Transverse colon (tissue), 4 donors: ENCODE measurements at places on chromosomes 11 and 22. TPM values are rescaled to one million over a fixed set of nuclear protein-coding genes. Genes with fewer than 3 reads are reported as not detected.

TSSK2 gene
- not detected for total RNA-seq

CABP4 gene
- total RNA-seq: not detected

HTR3B gene
- total RNA-seq: not detected

MAJIN gene
- total RNA-seq: not detected

USP2 gene
- 26.6 TPM for total RNA-seq

- no peak overlapping the region for H3K4me3 ChIP-seq
- no peak for DNase-seq
- H3K27me3 ChIP-seq: no peaks in the 10 kb centered on the region
- no peak overlapping the region for H3K27ac ChIP-seq
- no peaks in the 10 kb centered on the region for H3K4me1 ChIP-seq
Observed at GRCh38 chr11:110968348-110969062, 256.3 kb upstream of the ARHGAP20 start.

DNA sequence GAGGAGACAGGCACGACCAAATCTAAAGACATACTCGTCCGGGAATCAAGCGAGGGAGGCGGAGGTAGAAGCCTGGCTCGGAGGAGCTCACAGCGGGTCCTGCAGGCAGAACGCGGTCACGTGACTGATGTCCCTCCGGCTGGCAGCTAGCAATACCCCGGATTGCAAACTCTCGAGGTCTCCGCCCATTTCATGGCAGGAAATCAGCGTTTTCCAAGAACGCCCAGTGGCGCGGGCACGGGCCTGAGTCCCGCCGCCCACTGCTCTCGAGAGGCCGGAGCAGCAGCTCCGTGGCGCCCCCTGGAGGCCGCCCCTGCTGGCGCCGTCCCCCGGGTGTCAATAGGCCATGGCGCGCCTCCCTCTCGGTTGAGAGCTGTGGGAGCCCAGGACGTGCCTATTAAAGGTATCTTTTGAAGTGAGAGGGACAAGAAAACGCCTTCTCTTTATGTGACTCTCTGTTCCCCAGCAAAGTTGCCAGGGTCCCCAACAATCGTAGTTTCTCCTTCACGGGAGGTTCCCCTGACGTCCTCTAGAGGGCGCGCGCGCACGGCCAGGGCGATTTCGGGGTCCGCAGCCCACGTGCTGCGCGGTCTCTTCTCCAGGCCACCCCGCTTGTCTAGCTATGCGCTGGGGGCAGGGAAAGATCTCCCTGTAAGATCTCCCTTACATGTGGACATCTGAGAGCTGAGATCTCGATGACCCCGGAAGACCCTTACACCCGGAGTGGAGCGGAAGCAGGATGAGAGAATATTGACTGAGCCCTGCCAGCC lies 37.3 kb upstream of the RBFOX2 start:
- peak; percentile 87 for DNase-seq
- H3K27me3 ChIP-seq: no peaks in the 10 kb centered on the region
- peak overlapping the region; percentile 41 for H3K4me3 ChIP-seq
- no peaks in the 10 kb centered on the region for H3K36me3 ChIP-seq

DNA sequence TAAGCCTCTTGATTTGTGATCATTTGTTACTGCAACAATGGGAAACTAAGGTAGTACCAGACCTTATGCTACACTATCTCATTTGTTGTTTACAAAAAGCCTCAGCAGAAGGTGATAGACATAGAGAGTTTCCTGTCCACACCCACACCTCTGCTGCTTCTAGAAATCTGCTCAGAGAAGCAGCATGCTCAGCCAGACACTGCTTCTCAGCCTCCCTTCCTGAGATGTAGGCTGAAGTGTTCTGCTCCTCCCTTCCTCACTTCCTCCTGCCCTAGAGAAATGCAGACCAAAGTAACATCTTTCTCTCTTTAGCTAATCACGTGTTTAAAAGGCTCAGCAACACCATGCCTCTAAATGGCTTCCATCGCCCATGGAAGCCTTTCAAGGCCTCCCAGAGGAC lies 88.4 kb downstream of the SLC1A2 start:
- DNase-seq: no peak
- no peaks in the 10 kb centered on the region for H3K27me3 ChIP-seq
- H3K4me3 ChIP-seq: no peak overlapping the region
- no peaks in the 10 kb centered on the region for H3K4me1 ChIP-seq

DNA sequence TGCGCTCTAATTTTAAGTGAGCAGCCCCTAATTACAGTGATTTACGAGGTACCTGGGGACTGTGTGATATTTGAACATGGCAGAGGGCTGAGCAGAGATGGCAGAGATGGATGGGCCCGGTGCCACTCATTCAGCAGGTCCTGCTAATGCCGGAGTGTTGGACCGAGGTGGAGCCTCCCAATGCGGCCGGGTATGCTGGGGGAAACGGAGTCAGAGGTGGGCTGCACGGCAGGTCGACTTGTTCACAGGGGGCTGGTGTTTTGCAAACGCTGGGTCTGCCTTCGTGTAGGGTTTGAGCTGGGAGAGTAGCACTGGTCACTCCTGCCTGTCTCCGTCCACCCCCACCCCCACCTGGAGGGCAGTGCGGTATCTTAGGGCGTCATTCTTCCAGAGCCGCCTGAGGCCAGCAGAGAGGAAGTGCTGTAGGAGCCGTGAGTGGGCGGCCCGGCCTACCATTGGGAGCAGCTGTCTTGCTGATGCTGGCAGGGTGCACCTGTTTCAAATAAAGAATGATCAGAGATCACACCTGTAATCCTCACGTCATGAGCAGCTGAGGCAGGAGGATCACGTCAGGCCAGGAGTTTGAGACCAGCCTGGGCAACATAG lies 122.6 kb downstream of the IGLL1 start:
- no peak overlapping the region for H3K4me3 ChIP-seq
- no peaks in the 10 kb centered on the region for H3K4me1 ChIP-seq
- H3K27me3 ChIP-seq: peaks cover 8% of the 10 kb centered on the region

DNA sequence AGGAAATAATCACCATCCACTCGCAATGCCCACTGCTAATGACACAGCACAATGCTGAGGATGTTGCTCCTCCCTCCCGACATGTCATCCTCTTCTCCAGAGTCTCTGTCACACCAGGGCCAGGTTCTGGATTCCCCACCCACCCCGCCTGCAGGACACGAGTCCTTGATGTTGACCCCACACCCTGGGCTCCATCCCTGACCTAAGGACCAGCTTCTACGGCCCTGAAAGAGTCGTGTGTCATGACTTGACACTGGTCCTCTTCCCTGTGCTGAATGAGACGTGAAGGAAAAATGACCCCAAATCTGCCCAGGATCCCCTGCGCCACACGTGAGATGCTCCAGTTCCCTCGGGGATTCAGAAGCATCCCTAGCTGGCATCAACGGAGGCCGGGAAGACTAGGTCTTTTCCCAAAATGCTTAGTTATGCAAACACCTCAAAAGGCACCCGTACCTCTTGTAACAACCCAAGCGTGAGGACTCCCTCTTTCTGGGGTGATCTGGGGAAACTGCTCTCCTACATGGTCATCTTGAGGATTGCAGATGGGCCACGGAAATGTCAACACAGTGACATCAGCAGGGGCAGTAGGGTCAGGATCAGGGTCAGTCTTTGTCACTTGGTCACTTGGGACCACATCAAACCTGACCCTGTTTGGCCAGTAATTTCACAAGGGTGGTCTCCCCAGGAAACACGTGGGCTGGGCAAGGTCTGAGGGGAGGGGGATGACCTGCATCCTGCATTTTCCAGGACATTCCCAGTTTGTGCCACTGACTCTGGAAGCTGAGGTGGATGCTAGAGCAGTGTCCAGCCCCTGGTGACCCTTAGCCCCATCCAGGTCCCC lies 42.0 kb downstream of the IGLL5 start:
- peak overlapping the region; percentile 41 for H3K27ac ChIP-seq
- no peak overlapping the region for H3K4me3 ChIP-seq
- H3K27me3 ChIP-seq: no peaks in the 10 kb centered on the region
- no peak for DNase-seq

GRCh38 chr11:126585774-126586491 lies 230.4 kb downstream of the ST3GAL4 start:
- H3K4me3 ChIP-seq: no peak overlapping the region
- no peaks in the 10 kb centered on the region for H3K36me3 ChIP-seq
- H3K27me3 ChIP-seq: peaks cover 16% of the 10 kb centered on the region
- H3K27ac ChIP-seq: no peak overlapping the region
- DNase-seq: peak; percentile 22
- H3K4me1 ChIP-seq: no peaks in the 10 kb centered on the region

- H3K4me3 ChIP-seq: no peak overlapping the region
- H3K27me3 ChIP-seq: no peaks in the 10 kb centered on the region
- DNase-seq: no peak
- no peaks in the 10 kb centered on the region for H3K36me3 ChIP-seq
- no peak overlapping the region for H3K27ac ChIP-seq
- no peaks in the 10 kb centered on the region for H3K4me1 ChIP-seq
Observed at GRCh38 chr11:19474211-19474610, 233.5 kb upstream of the E2F8 start.

- H3K27ac ChIP-seq: no peak overlapping the region
- no peak overlapping the region for H3K4me3 ChIP-seq
- H3K4me1 ChIP-seq: peaks cover 18% of the 10 kb centered on the region
- H3K27me3 ChIP-seq: no peaks in the 10 kb centered on the region
- no peaks in the 10 kb centered on the region for H3K36me3 ChIP-seq
Observed at GRCh38 chr22:38035530-38035885, 21.7 kb upstream of the PICK1 start.

- H3K4me3 ChIP-seq: no peak overlapping the region
- no peaks in the 10 kb centered on the region for H3K36me3 ChIP-seq
- no peaks in the 10 kb centered on the region for H3K27me3 ChIP-seq
- no peak overlapping the region for H3K27ac ChIP-seq
- no peaks in the 10 kb centered on the region for H3K4me1 ChIP-seq
Observed at GRCh38 chr11:116517077-116517476, 255.7 kb downstream of the BUD13 start.

GRCh38 chr22:47191671-47192650 lies 429.5 kb downstream of the TBC1D22A start:
- no peak overlapping the region for H3K27ac ChIP-seq
- no peaks in the 10 kb centered on the region for H3K27me3 ChIP-seq
- H3K36me3 ChIP-seq: no peaks in the 10 kb centered on the region
- H3K4me1 ChIP-seq: peaks cover 5% of the 10 kb centered on the region
- DNase-seq: peak; percentile 33
- H3K4me3 ChIP-seq: no peak overlapping the region

- H3K36me3 ChIP-seq: no peaks in the 10 kb centered on the region
- no peak overlapping the region for H3K27ac ChIP-seq
- no peaks in the 10 kb centered on the region for H3K4me1 ChIP-seq
- no peak for DNase-seq
Observed at GRCh38 chr11:112734207-112734606, 227.0 kb upstream of the NCAM1 start.

GRCh38 chr22:49382451-49382735 lies 445.3 kb downstream of the BRD1 start:
- H3K4me1 ChIP-seq: no peaks in the 10 kb centered on the region
- H3K4me3 ChIP-seq: no peak overlapping the region
- no peak for DNase-seq
- H3K27me3 ChIP-seq: peaks cover 4% of the 10 kb centered on the region
- H3K27ac ChIP-seq: no peak overlapping the region
- no peaks in the 10 kb centered on the region for H3K36me3 ChIP-seq

- no peak overlapping the region for H3K27ac ChIP-seq
- no peaks in the 10 kb centered on the region for H3K27me3 ChIP-seq
- peak; percentile 22 for DNase-seq
Observed at GRCh38 chr22:33519071-33519973, 401.0 kb downstream of the LARGE1 start.

GRCh38 chr11:79702303-79702702 lies 261.5 kb upstream of the TENM4 start:
- H3K27ac ChIP-seq: no peak overlapping the region
- H3K4me1 ChIP-seq: no peaks in the 10 kb centered on the region
- H3K36me3 ChIP-seq: no peaks in the 10 kb centered on the region
- DNase-seq: no peak

DNA sequence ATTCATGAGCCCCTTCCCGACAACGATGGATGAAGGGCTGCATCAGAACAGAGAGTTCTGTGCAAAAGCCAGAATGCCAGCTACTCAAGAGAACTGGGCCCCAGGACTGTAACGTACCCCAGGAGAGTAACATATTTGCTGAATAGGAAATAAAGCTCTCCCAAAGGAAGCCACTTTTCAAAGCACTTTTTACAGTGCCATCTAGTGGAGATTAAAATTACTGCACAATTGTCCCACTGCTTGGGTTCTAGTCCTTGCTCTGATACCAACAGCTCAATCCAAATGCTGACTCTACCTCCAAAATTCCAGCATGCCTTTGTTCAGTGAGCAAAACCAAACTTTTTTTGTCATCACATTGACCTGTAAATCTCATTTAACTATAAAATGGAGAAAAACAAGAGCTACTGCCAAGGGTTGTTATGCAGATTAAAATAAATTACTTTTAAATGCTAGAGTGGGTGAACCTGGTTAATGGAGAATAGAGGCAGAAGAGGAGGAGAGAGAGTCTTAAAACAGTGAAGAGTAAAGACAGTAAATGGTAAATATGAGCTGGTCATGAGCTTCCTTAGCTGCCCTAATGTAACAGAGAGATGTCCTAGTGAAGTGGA lies 87.6 kb upstream of the FSHB start:
- H3K4me1 ChIP-seq: no peaks in the 10 kb centered on the region
- no peak for DNase-seq
- no peaks in the 10 kb centered on the region for H3K36me3 ChIP-seq
- H3K27ac ChIP-seq: no peak overlapping the region

DNA sequence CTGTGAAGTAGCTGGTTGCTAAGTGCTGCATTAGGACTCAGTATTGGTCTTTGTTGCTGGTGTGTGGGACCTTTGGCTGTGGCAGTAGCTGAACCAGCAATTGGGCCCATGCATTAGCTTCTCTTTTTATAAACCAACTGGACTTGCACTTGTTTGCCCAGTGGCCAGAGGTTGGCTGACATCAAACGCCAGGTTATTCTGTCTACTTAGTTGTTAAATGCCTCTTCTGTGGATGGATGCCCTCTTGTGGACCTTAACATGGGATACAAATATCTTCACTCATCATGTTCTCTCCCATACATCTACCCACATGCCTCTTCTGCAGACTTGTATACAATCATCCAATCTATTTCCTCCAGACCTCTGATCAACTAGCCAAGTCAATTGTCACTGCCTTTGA lies 26.4 kb upstream of the ARHGAP20 start:
- H3K27ac ChIP-seq: no peak overlapping the region
- H3K4me1 ChIP-seq: peaks cover 19% of the 10 kb centered on the region
- no peak for DNase-seq
- H3K27me3 ChIP-seq: no peaks in the 10 kb centered on the region
- no peak overlapping the region for H3K4me3 ChIP-seq

DNA sequence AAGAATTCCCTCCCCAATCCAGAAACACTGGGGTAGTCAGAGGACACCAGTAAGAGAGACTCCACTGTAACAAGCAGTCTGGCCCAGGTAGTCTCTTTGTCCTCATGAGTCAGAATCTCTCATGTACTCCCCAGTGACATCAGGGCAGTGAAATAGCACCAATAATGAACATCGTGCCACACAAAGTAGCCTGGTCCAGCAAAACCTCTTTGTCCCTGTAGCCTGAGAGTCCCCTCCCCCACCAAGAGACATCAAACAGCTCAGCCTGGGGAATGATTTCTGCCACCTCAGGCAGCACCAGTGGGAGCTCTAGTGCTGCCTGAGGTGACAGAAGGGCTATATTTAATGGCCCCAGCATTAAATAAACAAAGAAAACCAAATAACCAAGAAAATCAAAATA lies 88.1 kb downstream of the SBF2 start:
- no peaks in the 10 kb centered on the region for H3K36me3 ChIP-seq
- no peaks in the 10 kb centered on the region for H3K27me3 ChIP-seq
- H3K27ac ChIP-seq: no peak overlapping the region
- no peaks in the 10 kb centered on the region for H3K4me1 ChIP-seq

- H3K4me1 ChIP-seq: peaks cover 56% of the 10 kb centered on the region
- H3K27ac ChIP-seq: peak overlapping the region; percentile 8
- no peaks in the 10 kb centered on the region for H3K27me3 ChIP-seq
- DNase-seq: no peak
- peaks cover 17% of the 10 kb centered on the region for H3K36me3 ChIP-seq
Observed at GRCh38 chr22:20937031-20937793, 20.0 kb downstream of the CRKL start.
